ENCODE measurements at places on chromosomes 5 and 9. TPM values are rescaled to one million over a fixed set of nuclear protein-coding genes. Genes with fewer than 3 reads are reported as not detected.

Gene CTXN3
- total RNA-seq = not detected

- DNase-seq = no peak
Measured at GRCh38 chr5:40124367-40124766, 555.3 kb upstream of the PTGER4 start.

GRCh38 chr5:172502969-172503368, 48.6 kb upstream of the SH3PXD2B start:
- DNase-seq = no peak

DNA sequence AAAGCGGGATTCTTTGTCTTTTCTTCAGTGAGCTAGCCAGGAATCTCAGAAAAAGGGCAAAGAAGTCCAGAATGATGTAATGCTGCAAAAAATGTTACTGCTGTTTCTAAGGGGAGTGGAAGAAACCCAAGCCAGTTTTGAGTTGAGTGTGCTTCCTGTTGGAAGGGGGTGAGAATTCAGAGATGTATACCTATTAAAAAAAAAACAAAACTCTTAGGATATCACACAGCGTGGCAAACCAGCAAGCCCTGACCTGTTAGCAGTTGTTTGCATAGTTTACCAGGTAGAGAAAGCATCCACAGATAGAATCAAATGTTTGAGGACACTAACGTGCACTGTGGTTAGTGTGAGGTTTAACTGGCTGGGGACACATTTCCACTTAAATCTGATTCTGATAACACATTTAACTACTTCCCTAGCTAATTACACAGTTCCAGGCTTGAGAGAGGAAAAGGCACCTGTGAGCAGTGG, 11.4 kb downstream of the BASP1 start:
- no peak for DNase-seq

DNA sequence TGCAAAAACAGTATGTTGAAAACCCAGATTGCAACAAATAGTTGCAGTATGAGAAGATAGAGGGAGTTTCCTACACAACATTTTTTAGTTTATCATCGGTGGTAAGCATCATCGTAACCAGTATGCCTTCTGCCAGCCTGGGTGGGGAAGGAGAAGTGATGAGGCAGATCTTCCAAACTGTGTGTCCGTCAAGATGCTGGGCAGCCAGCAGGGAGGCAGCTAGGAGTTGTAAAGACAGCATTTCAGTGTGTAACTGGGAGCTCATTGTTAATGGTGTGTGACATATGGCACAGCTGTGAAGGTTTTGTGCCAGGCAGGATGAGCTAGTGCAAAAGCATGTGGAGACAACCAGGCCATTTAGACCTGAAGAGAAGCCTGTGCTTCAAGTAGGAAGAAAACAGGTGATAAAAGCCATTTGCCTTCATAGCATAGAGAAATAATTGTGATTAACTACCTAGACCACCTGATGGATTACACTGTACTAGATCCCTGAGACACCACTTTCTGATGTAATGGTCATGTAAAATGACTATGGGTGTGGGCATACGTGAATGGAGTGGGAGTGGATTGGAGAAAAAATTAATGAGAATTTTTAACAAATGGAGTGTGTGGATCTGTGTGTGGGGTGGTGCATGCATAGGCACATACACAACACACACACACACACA, 347.0 kb upstream of the ADAMTSL1 start:
- no peak for DNase-seq

GRCh38 chr9:14146201-14146874, 167.6 kb downstream of the NFIB start:
- no peak for DNase-seq

Gene DAB2
- not detected for total RNA-seq

DNA sequence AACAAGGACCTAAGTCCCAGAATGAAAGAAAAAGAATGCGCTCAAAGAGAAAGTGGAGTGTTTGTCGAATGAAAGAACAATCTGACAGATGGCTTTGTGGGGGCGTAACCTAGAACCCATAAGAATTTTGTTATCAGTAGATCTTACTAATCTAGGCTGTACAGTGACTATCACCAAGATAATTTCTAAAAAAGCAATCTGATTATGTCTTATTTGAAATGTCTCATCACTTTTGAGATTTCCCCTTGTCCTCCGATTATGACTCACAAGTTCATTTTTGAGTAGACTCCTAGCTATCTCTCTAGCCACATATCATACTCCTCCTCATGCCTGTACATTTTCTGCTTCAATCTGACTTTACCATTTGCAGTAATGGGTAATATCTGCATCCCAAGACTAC, 135.6 kb upstream of the SMARCA2 start:
- DNase-seq = no peak

GRCh38 chr5:168238463-168238862, 53.0 kb upstream of the WWC1 start:
- DNase-seq = no peak

DNA sequence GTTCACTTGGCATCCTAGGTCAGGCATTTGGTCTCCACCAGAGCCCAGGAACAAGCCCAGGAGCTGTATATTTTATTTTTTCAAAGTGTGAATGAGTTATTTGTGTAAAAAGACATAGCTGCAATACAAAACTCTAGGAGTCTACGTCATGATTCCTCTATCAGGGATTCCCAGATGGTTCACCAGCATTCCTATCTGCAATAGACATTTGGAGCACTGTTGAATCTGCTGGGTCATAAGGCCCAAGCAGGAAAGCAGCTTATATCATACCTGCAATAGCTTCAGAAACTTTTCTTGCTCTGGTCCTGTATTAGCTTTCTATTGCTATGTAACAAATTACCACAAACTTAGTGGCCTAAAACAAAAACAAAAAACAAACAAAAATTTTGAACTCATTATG, 16.7 kb upstream of the DELE1 start:
- DNase-seq = no peak

GRCh38 chr5:67660149-67660548, 463.6 kb upstream of the CD180 start:
- DNase-seq = no peak

DNA sequence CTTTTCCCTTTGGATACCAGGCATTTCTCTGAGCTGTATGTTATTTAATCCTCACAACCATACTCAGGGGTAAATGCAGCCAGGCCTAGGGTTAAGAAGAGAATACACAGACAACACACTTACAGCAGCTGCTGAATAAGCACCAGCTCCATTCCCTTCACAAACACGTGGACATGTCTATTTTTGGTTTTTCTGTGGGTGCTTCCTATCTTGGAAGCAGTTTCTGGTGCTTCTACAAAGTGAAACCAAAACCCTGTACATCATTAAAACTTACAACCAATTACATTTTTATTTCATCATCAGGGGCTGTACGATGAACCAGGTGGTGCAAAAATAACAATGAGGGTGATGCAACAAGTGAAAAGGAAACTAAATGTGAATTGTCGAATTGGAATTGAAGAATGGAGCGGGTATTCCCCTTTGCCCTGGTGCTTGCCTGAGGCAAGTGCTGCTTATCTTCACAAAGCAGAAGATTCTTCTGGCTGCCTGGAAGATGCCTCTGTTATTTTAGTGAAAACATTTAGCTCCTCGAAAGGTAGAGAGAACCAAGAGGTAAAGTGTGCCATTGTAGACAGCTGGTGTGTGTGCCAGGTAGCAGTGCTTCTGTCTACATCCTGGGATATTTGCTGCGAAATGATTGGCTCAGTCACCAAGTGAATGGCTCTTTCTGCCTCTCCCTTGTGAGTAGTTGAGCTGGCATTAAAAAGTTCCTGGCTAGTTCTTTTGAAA, 18.6 kb upstream of the IFNB1 start:
- peak; percentile 34 for DNase-seq

Gene MROH2B
- total RNA-seq = not detected

GRCh38 chr5:173923218-173924095, 35.3 kb downstream of the CPEB4 start:
- DNase-seq = no peak

GRCh38 chr9:90268613-90269012, 374.0 kb downstream of the DIRAS2 start:
- DNase-seq = no peak

Gene CDKN2A
- 5.8 TPM for total RNA-seq

GRCh38 chr5:35483191-35483590, 134.5 kb upstream of the SPEF2 start:
- DNase-seq = no peak

DNA sequence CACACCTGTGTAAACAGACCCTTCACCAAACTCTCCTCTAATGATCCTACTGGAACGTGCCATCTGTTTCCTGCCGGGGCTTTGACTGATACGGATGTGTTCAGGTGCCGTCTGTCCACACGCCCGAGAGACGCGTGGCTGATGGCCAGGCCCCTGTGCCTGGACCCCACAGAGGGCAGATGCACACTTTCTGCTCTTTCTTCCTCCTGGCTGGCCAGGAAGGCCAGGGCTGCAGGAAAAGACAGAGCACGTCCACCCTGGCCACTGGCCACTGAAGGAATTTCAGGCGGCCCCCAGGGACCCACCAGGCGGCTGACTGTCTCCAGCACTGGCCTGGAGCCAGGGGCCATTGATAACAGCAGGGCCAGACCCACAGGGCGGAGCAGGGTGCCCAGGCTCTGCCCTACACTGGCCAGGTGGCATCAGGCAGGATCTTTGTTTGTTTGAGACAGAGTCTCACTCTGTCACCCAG, 3.6 kb upstream of the ENG start:
- no peak for DNase-seq

All from activated T-helper 2 cell treated with anti-CD3 and anti-CD28 coated beads, Interferon-gamma antibody, Interleukin-2, Interleukin-4, amounts not matched to agents 10 μg/mL and 5 μg/mL and 100 μg/mL, durations not matched to agents 14 hours and 24 hours and 36 hours (primary cell).